ENCODE measurements at places on chromosomes 12 and 14.

DNA sequence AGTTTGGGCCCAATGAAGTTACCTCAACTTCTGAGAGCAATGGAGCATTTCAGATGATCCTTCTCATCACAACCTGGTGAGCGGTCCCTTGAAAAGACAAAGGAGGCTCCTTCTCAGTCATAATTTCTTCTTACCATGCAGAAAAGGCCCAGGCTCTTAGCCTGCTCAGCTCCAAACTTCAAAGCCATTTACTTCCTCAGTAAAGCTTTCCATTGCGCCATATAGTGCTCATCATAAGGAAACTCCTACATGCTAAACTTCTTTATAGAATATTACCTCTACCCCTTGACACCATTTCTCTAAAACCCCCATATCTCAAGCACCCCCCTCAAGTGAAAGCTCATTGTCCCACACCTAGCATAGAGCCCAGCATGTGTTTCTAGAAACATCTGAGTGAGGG lies 127.1 kb downstream of the GTF2A1 start:
- DNase-seq: no peak

- DNase-seq: no peak
These were observed 38.5 kb downstream of the PTGER2 start for GRCh38 chr14:52352569-52352968.

GRCh38 chr14:78202163-78202562 lies 32.0 kb downstream of the NRXN3 start:
- no peak for DNase-seq

GRCh38 chr12:113601656-113602263 lies 130.1 kb upstream of the LHX5 start:
- DNase-seq: no peak

DNA sequence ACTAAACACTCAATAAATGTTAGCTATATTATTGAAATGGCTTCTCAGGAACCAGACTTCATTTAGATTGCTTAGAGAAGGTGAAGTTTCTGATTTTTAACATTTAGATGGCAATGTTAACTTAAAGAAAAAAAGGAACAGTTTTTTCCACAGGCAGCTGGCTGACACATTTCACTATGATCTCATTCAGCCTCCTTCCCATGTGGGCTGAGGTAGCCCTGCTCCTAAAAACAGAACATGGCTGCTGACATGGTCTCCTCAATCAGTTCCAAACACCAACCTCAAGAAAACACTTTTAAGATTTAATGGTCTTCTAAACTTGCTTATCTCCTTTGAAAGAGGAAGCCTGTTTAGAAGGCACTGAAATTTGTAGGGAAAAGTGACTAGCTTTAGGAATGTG lies 23.8 kb downstream of the GNS start:
- no peak for DNase-seq

GRCh38 chr12:53617700-53618099 lies 8.5 kb downstream of the ATF7 start:
- DNase-seq: no peak

- no peak for DNase-seq
These were observed 11.6 kb upstream of the CCDC85C start for GRCh38 chr14:99615497-99616157.

GRCh38 chr12:43148691-43149090 lies 403.3 kb downstream of the ADAMTS20 start:
- no peak for DNase-seq

GRCh38 chr12:121038861-121039668 lies at the start of gene OASL:
Gene OASL, minus strand, starts transcription at chr12:121039246. Its CDS starts 275 bp downstream, at chr12:121038971.
- no peak for DNase-seq

DNA sequence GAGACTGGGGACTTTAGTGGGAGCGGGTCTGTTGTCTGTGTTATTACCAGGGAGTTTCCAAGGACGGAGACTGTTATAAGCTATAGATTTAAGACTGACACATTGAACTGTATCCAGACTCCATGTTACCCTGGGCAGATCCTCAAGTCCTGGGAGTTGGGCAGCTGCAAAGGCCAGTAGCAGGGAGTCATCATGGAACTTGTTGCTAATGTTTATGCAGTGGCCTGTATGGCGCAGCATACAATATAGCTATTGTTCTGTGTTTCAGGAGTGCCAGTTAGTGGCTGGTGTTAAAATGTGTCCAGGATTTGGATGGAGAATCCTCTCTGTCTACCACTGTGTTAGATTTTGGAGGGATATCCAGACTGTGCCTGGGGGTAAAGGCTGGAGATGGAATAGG lies 31.7 kb downstream of the SMOC1 start:
- DNase-seq: no peak

GRCh38 chr14:78581229-78581628 lies 411.1 kb downstream of the NRXN3 start:
- DNase-seq: no peak

DNA sequence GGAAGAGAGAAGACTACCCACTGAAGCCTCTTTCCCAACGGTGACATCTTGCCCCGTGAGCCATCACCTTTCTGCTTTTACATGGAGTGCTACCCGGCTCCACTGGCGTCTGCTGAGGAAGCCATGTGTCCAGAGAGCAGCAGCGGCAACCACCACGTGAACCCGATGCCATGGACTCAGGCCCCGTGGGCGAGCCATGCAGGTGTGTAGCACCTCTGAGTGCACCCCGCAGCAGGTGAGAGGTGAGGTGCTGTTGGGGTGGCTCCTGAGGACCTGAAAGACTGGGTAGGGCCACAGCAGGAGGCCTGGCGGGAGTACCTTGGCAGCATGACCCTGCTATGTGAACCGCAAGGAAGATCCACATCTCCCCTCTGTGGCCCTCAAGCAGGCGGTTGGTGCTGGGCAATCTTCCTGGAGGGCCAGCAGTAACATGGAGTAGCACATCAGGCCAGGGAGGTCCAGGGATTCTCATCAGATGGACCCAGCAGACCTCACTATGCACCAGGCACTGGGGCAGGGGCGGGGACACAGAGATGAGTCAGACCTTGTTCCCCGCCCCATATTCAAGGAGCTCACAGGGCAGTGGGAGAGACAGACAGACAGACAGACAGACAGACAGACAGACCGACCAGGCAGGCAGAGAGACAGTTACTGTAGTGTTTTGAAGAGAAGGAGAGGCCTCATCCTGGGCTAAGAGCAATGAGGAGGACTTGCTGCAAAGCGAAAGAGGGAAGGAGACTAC lies 129.6 kb downstream of the PAPOLA start:
- DNase-seq: no peak

DNA sequence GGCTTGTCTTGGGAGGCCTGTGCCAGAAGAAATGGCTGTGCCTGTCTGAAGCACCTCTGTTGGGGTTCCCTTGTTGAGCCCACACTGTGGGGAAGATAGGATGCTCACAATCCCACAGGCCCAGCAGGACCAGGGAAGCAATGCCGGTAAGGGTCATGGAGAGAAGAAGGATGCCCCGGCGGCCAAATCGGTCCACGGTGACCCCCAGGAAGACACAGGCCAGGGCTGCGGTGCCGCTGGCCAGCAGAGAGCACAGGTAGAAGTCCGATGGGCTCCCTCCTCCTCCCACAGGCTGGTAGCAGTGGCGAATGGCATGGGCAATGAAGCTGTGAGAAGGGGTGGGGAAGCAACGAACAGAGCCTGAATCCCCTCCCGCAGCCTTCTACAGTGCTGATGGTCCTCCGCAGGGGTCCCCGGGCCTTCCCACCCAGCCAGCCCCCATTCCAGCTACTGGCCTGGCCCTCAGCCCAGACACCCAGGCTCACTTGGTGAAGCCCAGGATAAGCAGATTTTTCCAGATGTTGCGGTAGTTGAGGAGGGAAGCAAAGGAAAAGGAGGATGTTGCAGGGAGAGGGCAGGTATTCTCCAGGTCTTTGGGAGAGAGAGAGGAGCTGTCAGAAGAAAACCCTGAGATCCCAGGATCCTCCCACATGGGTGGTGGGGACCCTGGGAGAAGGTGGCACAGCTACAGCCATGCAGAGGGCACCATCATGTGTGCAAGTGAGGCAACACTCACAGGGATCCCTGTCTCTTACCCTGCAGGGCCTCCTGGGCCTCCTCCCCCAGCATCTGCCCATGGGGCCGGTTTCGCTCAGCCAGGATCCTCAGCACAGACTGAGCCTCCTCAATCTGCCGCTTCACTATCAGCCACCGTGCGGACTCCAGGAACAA lies 5.0 kb downstream of the SLC22A17 start:
- DNase-seq: no peak

DNA sequence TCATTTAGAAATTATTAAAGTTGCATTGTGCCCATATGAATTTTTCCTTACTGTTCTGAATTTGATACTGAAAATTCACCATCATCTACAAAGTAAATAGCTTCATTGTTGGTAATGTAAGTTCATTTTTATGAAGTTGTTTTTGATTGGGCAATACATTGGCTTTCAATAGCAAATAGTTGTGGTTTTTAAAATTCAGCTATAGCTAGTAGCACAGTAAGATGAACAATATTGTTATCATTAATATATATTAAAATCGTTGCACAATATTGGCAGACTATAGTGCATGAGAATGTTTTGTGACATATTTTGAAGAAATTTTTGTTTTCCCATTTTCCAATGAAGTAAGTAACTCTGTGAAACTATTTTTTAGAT lies 575.0 kb downstream of the PRKD1 start:
- no peak for DNase-seq

GRCh38 chr14:40760704-40761103 lies 846.0 kb upstream of the LRFN5 start:
- no peak for DNase-seq

- DNase-seq: no peak
These were observed 20.2 kb downstream of the CCDC38 start for GRCh38 chr12:95922231-95922630.

DNA sequence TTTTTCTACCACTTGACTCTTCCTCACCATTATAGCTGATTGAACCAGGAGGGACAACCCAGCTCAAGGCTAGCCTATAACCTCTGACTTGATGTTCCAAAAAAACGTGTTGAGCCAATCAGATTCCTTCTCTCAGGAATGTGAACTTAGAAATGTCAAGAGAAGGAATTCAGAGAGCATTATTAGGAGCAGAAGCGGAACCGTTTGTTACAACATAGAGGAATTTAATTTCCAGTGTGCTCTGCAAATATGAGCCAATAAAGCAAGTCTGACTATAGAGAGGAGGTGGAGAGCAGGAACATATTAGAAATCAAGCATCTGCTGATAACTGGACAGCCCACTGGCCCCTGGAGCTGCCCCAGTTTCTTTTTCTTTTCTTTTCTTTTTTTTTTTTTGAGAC lies 15.3 kb upstream of the PELI2 start:
- no peak for DNase-seq
